ENCODE measurements at places on chromosomes 13 and 19.

DNA sequence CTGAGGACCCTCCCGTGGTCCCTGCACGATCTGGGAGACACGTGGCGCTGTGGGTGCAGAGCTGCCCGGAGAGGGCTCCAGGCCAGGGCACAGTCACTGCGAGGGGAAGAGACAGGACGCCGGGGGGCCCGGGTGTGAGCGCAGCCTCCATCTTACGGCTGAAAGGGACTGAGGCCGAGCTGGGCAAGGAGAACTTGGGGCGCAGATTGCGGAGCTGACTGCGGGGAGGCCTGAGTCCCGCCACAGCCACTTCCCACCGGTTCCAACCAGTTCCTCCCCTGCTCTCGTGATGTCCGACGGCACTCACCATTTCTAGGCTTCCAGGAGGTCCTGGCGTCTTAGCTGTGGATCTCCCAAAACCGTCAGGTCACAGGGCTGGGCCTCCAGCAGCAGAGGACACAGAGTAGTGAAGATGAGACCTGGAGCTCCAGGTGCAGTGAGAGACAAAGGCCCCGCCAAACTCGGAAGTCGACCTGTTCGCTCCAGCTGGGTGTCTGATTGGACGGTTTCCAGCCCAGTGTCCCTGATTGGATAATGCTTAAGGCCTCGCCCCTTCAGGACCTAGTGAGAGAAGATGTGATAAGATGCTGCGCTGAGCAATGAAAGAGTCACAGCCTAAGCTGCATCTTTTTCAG is 4.8 kb upstream of the ZNF253 start:
- no peak for DNase-seq

DNA sequence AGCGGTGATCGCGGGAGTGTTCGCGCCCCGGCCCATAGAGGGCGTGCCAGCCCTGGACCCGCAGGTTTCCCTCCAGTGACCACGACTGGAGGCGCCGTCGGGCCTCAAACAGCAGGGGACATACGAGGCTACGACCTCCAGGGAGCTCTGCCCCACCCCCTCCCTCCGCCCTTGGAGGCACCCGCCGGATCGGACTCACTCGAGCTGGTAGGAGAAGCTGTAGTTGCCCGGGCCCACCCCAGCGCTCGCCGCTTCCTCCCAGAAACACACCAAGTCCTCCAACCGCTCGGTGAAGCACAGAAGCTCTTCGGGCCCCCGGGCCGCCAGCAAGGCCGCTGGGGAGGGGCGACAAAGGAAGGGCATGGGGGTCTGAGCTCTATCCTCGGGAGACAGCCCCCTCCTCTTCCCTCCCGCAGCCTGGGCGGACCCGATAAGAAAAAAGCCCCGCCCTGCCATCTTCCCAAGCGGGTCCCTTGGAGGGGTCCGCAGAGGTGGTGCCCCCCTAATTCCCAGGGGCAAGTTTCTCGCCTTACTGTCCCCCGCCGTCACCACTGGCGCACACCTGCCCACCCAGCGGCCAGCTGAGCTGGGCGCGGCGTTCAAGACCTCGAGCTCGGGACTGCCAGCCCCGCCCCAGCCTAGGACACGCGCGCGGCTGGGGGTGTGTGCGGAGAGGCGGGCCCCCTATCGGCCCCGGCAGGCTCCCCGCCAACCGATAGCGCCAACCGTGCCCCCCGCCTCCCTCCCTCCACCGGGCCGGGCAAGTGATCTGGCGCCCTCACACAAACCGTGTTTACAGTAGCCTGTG is 1.0 kb downstream of the EPOR start:
- DNase-seq, result peak; percentile 58

GRCh38 chr19:5228932-5229777 is 111.5 kb downstream of the PTPRS start:
- DNase-seq, result peak; percentile 55

GRCh38 chr13:23488442-23488841 is 54.9 kb upstream of the SACS start:
- DNase-seq, result no peak

DNA sequence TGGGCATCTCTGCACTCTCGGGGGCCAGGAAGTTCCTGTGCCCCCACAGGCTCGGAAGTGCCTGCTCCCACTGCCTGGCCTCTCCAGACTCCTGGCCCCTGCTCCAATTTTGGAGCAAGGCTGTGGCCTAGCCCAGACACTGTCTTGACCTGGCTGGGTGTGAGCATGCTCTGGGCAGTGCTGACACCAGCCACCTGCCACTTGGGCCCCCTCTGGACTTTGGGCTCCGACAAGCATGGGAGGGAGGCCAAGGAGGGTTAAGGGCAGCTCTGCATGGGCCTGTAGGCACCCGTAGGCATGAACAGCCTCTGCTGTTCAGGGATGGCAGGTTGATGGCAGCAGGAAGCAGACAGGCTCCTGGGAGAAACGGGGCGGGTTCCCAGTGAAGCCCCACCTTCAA is 26.0 kb upstream of the RBM26 start:
- DNase-seq, result no peak

DNA sequence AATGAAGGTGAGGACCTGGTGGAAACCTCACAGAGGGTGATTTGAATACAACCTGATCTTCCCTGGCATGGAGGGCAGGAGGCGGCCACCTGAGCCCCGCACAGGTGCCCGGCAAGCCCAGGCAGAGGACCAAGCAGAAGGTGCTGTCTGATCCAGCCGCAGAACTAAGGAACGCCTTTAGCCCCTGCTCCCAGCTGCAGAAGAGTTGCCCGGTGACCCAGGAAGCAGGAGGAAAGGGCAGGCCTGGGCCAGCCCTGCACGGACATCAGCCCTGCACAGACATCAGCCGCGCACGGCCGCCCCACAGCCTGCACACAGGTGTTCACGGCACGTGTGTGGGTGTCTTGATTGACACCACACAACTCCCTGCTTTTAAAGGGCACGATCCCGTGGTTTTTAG is 43.1 kb downstream of the RASA3 start:
- DNase-seq, result no peak

DNA sequence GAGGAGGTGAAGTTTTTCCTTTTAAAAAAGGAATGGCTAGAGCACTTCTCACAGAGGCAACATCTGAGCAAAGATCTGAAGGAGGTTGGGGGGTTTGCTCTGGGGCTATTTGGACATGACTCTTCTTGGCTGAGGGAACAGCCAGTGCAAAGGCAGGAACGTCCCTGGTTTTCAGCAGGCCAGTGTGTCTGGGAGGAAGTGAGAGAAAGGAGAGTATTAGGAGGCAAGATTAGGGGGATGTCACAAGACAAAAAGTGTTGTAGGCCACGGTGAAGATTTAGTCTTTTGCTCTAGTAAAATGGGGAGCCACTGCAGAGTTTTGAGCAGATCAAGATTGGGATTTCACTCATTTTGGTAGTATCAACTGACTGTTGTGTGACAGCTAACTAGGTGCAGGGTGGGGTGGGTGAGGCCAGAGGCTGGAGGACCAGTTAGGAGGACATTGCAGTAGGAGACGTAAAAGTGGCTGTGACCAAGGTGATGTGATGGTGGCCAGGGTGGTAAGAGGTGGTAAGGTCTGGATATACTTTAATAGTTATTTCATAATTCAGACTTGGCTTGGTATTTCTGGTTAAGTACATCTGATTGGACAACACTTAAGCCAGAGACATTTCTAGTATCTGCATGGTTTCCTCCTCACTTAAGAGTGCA is 40.6 kb downstream of the WDFY2 start:
- no peak for DNase-seq

DNA sequence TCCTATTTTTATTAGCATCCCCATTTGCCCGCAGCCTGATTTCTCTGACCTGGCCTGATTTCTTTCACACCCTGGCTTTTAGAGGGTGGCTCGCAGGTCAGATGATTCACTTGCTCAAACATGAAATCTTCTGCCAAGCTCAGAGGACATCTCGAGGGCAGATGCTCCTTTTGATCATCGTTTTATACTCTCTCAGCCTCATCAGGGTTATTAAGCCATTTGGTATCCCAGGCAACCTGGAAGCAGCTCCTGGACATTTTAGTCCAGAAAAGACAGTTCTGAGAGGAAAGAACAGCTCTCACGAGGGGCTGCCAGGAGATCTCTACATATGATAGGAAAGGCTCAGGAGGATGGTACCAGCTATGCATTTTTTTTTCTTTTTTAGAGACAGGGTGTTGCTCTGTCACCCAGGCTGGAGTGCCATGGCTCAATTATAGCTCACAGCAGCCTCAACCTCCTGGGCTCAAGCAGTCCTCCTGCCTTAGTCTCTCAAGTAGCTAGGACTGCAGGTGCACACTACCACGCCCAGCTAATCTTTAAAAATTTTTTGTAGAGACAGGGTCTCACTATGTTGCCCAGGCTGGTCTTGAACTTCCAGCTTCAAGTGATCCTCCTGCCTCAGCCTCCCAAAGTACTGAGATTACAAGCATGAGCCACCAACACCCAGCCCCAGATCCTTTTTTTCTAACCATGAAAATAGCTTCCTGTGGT is 165.4 kb downstream of the KATNAL1 start:
- peak; percentile 13 for DNase-seq
